ENCODE measurements at places on chromosomes 7 and 10.

DNA sequence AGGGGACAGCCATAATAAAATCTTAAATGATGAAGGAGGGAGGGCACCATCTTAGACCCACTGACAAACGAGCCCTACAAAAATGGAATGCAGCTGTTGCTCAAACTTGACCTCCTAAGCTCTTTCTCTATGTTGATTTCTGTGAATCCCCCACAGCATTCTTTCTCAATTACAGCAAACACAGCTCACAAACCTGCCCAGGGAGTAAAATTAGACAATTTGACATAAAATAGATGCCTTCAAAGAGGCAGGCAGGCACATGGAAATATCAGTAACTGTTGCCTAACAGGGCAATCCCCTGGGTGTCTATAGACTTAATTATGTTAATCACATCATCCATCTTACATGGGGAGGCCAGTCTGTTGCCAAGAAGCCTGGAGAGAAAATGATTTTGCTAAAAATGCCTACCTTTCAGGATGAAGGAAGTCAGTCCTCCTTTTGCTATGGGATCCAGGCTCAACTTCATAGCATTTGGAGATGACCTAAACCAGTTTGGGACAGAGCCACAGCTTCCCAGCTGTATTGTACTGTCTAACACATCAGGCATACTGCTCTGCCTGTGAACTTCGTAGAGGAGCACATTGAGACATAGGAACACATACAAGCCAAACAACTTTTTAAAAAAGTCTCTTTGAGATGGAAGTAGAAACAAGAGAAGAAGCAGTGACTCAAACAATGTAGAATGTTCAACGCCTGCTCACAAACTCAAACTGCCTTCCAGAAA is 1177.4 kb downstream of the SORCS1 start:
- no peak for DNase-seq

DNA sequence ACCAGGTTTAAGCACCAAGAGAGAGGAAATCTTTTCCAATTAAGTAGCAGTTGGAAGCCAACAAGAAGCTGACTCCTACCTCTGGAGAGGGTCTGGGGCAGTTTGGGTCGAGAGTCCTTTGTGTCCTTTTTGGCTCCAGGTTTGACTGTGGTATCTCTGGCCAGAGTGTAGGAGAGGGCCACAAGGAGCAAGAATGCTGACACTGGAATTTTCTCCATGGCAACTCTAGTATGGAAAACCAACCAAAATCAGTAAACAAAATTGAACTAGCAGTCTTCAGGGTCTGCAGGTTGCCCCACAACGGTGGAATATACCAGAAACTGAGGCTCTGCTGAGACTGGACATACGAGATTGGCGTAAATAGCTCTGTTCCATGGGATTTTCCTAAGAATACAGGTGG is 3.2 kb downstream of the AGR2 start:
- no peak for DNase-seq

DNA sequence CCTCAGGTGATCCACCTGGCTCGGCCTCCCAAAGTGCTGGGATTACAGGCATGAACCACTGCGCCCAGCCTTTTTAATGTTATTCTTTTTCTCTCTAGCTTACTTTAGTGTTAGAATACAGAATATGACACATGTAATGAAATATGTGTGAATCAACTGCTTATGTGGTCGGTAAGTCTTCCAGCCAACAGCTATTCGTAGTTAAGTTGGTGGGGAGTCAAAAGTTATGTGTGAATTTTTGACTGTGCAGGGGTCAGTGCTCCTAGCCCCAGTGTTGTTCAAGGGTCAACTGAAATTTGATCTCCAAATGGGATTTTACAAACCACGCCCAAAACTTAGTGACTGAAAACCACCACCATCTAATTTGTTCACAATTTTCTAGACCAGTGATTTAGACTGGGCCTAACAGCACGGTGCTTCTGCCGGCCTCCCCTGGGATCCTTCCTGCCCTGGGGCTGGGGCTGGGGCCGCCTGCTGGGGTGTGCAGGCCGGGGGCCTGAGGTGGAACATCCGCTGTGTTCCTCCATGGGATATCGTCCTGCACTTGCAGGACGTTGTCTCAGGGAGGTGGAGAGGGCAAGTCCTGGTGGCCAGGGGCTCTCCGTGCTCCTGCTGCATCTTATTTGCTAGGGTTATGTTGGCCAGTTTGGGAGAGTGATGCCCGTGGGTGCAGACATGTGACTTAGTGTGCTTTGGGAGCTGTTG is 24.5 kb upstream of the GRB10 start:
- no peak for DNase-seq

GRCh38 chr7:26346611-26347203 is 55.0 kb downstream of the SNX10 start:
- DNase-seq, result no peak

DNA sequence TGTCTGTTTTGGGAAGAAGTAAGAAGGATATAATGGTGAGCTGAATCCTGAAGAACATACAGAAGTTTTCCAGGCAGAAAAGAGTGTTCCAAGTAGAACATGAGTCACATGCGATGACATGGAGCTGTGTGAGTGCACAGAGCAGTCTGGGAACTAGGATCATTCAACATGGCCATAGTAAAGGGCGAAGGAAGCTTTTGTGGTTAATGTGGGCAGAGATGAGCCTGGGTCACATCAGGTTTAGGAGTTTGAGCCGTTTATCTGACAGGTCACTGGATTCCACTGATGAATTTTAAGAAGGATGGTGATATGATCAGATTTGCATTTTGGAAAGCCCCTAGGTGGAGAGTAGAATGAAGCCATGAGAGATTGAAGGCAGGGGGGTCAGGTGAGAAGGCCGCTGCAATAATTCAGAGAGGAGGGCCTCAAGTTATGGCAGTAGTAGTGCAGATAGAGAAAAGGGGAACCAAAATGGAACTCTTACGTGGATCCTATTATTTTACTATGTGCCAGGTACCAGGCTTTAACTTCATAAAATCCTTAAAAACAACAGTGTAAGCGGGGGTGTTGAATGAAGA is 171.3 kb downstream of the RNLS start:
- DNase-seq, result no peak

All from SW 1271 (cell line).